Stimulated activated CD4-positive, alpha-beta T cell treated with anti-CD3 and anti-CD28 coated beads, Interleukin-1b, Interleukin-23, amount 100 ng/mL, for 4 hours (primary cell): ENCODE measurements at places on chromosomes 6 and 20.

DNA sequence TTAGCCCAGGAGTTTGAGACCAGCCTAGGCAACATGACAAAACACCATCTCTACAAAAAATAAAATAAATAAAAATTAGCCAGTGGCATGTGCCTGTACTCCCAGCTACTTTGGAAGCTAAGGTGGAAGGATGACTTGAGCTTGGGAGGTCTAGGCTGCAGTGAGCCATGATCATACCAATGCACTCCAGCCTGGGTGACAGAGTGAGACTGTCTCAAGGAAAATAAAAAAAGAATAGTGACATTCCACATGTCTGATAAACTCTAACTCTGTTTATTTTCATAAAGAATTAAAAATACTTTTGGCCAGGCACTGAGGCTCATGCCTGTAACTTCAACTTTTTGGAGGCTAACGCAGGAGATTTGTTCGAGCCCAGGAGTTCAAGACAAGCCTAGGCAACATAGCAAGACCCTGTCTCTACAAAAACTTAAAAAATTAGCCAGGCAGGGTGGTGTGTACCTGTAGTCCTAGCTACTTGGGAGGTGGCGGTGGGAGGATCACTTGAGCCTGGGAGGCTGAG lies 115.1 kb downstream of the GJA1 start:
- DNase-seq, result no peak

GRCh38 chr6:150978624-150979023 lies 113.1 kb downstream of the MTHFD1L start:
- no peak for DNase-seq

DNA sequence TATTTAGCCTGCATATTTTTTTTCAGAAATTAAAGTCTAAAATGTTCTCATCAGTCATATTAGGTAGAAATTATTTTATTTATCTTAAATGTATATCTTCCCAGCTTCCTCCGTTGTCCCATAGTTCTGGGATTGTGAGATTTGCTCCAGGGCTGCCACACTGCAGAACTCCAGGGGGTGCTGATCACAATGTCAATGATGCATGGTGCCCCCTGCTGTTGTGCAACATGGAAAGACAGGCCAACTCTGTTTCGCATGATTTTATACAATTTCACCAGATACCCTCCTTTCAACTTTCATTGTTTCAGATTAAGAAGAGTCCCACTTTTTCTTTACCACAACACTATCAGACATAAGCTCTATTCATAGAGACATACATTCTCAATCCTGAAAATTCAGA lies 35.9 kb downstream of the ID4 start:
- DNase-seq, result no peak

DNA sequence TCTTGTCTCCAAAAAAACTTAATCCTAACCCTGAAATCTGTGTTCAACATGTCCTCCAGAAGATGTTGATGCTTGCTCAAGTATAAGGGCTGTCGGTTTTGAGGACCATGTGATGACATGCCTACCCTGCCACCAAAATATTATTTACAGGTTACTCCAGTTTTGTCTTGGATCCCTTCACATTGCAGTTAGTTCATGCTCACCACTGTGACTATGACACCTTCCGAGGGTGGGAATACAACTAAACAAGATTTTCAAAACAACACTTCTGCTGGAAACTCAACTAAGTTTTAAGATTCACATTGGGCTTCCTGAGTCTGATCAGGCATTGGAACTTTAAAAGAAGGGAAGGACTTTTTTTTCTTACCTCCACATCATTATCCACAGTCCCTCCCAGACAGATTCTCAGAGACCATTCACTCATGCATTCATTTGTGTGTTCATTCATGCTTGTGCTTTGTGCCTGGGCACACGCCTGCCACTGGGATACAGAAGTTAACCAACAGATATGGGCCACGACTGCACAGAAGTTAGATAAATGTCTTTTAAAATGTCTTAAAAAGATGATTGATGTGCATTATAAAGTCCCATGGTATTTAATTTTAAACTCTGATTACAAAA lies 118.7 kb upstream of the GJE1 start:
- no peak for DNase-seq

GRCh38 chr6:111338843-111339242 lies 144.2 kb downstream of the REV3L start:
- DNase-seq, result no peak

DNA sequence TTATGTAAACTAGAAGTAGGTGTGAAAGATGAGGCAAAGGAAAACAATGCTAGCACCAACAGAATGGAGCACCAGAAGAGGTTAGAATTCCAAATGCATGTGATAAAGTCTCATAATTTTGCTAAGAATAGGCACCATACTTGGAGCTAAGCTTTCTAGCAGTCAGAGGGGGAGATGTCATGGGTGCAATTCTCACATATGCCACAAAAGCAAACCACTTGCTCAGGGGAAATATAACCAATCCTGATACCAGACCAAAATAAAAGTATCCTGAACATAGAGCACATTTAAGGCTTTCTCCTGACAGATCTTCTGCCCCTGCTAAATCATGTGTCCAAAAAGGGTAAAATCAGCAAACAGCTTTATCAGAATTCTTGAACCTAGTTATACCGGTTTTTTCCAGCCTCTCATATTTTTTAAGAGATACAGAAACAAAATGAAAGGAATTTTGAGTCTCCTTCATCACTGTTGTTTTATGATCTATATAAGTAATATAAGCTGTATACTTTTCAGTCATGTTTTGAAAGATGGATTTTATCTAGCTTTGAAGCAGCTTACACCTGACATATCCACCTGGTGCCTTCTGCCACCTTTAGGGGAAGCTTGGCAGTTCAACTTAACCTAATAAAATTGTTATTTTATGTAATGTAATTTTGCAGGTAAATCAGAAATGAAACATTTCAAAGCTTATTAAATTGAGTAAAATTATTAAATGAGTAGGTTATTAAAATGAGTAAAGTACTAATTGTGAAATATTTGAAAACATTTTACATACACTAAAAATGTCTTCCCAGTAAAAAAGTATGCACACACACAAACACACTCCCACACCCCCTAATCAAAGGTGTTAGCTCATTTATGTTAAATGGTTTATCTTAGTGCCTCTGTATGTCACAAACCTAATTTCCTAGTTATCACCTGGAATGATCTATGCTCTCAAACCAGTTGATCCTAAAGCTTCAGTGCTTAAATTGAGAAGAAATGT lies 2.8 kb downstream of the SPO11 start:
- DNase-seq, result no peak

GRCh38 chr20:45322952-45323383 lies 14.9 kb upstream of the MATN4 start:
- no peak for DNase-seq

GRCh38 chr6:47592131-47592840 lies 106.1 kb upstream of the ADGRF4 start:
- no peak for DNase-seq

- DNase-seq, result no peak
Measured at GRCh38 chr20:37749218-37749617, 55.4 kb downstream of the CTNNBL1 start.

DNA sequence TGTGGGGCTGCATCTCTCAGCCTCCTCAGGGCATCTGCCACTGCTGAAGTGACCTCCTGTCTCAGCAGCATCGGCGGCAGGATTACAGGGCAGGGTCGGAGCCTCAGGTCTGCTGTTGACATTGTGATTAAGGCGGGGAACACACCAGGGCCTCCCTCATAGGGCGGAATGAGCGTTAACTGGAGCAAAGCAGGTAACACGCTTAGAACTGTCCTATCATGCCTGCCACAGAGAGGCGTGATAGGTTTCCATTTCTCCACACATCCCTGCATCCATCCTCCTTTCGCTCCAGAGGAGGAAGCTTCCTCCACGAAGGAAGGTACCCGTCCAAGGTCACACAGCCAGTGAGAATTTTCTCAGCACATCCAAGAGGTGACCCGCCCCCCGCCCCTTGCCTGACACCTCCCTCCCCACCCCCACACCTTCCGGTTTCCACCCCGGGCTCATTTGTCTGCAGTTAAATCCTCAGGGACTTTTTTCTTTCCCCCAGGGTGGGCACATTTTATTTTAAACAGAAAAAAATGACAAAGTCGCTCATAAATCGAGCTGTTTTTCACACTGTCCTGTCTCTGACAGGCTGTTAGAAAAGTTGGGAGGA lies 200.8 kb downstream of the TFAP2C start:
- no peak for DNase-seq

- DNase-seq, result no peak
Measured at GRCh38 chr20:51076786-51077685, 54.1 kb upstream of the KCNG1 start.

GRCh38 chr6:89387516-89388201 lies 24.4 kb downstream of the RRAGD start:
- DNase-seq, result no peak

DNA sequence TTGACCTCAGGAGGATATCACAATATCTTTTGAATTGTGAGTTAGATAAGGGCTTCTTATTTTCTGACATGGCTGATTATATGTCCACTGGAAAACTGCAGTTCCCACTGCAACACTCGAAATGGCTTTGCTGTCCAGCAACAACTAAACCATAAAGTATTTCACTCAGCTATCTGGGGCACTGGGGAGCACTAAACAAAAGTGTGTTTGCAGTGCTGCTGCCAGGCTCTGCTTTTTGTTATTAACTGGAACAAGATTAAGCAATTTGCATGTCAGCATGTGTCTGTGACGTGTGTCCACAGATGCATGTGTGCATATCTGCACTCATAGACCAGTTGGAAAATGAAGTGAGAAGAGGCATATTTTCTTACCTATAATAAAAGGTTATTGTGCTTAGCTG lies 107.8 kb upstream of the CCN2 start:
- DNase-seq, result no peak

GRCh38 chr6:44166591-44167184 lies 8.1 kb downstream of the CAPN11 start:
- DNase-seq, result no peak

GRCh38 chr6:47701363-47701762 lies 3.0 kb downstream of the ADGRF4 start:
- no peak for DNase-seq

- DNase-seq, result no peak
Measured at GRCh38 chr6:1552296-1552761, 57.4 kb upstream of the FOXC1 start.
